NCI-H2107 (cell line): ENCODE measurements at places on chromosomes 11 and 22.

DNA sequence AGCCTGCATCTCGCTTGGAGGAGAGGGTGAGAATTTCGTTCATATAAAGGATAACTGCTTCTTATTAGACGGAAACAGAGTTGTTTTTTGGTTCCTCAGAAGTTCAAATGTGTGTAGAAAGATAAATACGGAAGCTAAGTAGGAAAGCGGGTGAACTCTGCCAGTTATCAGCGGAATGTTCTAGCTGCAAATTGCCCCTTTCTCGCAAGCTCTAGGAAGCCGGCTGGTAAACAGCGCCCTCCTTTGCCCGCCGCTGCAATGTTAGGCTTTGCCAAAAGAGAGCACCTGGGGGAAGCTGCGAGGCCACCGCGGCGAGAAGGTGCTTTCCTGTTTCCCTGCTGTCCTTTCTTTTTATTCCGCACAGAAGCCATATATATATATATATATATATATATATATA is 67.0 kb downstream of the IGLL5 start:
- DNase-seq: no peak

- DNase-seq: no peak
Observed at GRCh38 chr11:101346591-101346990, 217.0 kb upstream of the PGR start.

DNA sequence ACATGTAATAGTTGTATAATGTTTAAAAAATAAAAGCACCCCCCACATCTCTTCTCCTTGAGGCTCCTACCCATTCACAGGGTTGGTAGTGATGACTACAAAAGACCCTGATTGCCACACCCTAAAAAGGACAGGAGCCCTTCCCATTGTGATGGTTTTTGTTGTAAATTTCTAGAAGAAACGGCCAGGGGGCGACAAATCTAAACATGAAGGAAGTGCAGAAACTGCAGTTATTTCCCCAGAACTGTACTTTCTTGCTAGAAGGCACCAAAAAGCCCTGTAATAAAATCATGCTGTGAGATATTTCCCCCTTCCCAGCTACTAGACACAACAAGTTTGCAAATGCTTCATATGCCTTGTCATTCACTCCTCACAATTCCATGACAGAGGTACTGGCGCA is 10.8 kb downstream of the PRR5L start:
- no peak for DNase-seq

DNA sequence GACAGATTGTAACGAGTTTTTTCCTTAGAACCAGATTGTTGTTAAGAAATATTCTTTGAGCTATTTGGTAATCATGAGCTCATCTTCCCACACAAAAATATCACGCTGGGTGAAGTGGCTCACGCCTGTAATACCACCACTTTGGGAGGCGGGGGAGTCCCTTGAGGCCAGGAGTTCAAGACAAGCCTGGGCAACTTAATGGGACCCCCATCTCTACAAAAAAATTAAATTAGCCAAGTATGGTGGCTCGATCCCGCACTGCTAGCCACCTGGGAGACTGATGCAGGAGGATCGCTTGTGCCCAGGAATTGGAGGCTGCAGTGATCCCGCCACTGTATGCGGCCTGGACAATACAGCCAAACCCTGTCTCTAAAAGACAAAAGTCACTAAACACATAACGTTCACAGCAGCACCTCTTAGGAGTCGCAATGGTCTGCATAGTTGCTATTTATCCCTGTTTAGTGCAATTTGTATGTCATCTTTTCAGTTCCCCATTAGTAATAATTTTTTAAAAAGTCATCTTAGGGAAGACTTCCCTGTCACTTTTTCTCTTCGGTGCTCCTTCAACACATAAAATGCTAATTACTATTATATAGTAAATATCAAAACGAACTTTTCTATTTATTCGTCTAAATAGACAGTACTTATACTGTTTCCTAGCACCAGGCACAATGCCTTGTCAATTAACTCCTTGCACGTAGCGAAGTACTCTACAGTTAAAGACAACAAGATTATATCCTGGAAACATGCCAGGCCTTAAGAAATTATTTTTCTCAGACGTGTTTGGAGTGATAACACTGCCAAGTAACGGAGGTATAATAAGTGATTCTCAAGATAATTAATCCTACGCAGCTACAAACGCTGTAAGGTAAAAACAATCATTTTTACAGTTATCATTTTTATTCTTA is 1.1 kb downstream of the ST13 start:
- no peak for DNase-seq

- no peak for DNase-seq
Observed at GRCh38 chr11:106999196-106999595, 19.1 kb downstream of the GUCY1A2 start.
